CD4-positive, alpha-beta T cell treated with Interleukin-4 for 1 hour (primary cell): ENCODE measurements at places on chromosomes 2 and 18.

- DNase-seq = no peak
Measured at GRCh38 chr2:1051075-1051474, 100.4 kb downstream of the SNTG2 start.

DNA sequence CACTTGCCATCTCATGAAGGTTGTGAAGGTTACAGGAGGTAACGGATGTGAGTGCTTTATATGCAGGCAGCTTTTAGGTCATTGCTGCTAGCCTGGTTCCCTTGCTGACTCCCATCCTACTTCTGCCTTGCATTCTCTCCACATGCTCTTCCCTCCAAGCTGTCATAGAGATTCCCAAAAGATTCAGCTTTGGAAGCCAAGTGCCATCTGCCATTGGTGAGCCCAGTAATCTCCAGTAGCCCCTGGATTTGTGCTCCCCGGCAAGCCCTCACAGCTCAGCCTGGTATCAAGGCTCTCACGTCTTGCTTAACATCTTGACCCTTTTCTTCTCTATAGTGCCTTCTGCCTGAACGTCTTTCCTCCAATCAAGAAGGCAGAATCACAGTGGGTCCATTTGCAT, 61.6 kb downstream of the MYT1L start:
- DNase-seq = no peak

DNA sequence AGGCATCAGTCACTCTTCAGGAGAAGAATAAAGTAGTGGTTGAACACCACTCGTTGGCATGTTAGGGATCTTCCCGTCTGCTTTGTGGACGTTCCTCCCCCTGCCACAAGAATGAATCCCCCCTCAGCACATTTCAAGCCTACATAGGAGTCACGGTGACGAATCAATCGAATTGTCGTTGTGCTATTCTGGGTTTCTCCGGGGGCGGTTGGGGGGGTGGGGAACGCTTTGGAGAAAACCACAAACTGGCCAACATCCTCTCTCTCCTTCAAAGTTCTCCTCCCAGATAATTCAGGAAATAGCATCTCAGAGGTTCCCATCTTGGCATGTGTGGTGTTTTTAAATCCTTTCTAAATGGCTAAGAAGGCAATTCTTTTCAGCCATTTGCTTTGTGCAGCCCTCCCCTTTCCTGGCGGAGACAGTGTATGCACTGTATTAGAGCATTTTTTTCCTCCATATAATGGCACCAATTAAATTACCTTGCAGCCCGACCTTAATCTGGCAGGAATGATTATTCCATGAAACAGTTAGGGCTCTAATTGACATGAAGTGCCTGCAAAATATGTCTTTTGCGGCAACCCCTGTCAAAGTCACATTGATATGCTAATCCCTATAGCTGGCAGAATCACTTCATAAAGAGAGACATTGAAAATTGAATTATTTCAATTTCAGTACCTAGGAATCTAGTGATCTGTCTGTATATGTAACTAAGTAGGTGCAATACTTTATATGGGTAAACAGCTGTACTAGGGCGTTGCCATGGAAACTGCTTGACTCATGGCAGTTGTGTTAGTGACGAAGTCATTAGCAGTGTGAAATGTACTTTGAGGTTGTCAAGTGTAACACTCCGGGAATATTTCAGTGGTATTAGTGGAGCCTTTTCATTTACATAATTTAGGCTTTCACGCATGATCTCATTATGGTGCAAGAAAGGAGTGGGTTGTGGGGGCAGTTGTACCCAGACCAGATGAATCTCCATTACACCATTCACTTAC, 323.4 kb upstream of the SLC14A2 start:
- DNase-seq = no peak

DNA sequence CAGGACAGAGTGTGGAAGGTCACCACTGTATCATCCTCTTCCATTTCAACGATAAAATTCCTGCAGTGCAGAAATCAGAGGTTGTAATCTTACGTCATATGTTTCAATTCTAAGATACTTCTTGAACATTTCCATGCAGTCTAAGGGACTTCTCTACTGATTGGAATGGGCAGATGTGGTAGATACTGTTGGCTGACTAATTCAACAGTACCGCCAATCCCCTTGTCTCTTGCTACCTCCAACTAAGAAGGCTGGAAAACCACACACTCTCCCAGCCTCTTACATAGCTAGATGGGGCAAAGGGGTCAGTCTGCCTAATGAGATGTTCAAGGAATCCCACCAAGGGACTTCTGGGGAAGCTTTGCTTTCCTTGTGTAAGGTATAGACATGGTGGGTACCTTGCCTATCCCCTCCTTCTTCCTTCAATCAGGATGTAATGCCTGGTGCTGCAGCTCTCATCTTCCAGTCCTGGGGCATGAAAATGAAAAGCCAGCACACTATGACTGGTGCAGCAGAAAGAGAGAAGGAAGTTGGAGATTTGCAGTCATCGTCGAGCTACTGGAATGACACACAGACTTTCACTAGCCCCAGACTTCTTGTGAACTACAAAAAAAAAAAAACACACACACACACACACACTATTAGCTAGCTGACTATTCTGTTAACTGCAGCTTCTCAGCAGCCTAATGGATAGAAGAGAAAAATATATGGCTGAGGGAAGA, 84.1 kb downstream of the ALPK2 start:
- DNase-seq = peak; percentile 38

- peak; percentile 35 for DNase-seq
Measured at GRCh38 chr2:86622519-86623042, 1.1 kb downstream of the RNF103 start.

DNA sequence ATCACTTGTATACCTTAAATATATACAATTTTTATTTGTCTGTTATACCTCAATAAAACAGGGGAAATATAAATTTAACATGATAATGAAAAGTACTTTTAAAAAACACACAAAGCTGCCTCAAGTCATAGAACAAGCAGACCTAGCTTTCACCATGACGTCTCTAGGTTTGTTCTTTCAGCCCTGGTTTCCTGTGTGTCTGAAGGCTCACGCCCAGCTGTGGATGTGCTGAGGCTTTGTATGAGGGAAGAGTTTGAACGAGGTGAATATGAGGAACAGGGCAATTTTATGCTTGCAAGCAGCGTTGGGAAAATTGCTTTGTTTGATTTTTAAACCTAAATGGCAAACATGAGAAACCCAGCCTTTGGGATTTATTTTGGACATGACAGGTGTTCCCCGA, 15.3 kb downstream of the SH3RF3 start:
- DNase-seq = peak; percentile 39

DNA sequence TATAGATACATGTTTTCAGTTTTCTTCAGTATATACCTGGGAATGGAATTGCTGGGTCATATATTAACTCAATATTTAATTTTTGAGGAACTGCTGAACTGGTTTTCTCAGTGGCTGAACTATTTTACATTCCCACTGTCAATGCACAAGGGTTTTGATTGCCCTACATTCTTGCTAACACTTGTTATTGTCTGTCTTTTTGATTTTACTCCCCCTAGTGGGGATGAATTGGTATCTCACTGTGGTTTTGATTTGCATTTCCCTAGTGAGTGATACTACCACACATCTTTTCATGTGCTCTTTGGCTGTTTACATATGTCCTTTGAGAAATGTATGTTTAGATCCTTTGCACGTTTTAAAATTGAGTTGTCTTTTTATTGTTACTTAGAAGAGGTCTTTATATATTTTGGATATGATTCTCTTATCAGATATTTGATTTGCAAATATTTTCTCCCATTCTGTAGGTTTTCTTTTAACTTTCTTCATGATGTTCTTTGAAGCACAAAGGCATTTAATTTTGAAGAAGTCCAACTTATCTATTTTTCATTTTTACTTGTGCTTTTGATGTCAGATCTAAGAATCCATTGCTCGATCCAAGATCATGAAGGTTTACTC, 36.2 kb downstream of the ASB1 start:
- DNase-seq = peak; percentile 67

DNA sequence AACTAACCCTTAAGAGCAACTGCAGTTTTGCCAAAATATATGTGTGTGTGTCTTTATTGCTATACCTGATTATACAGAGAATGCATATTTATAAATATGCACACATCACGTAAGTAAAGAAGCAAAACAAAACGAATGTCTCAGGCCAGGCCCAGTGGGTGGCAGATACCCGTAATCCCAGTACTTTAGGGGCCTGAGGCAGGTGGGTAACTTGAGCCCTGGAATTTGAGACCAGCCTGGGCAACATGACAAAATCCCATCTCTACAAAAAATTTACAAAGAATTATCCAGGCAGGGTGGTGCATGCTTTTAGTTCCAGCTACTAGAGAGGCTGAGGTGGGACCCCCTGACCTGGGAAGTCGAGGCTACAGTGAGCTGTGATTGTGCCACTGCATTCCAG, 745.3 kb downstream of the SATB2 start:
- no peak for DNase-seq

DNA sequence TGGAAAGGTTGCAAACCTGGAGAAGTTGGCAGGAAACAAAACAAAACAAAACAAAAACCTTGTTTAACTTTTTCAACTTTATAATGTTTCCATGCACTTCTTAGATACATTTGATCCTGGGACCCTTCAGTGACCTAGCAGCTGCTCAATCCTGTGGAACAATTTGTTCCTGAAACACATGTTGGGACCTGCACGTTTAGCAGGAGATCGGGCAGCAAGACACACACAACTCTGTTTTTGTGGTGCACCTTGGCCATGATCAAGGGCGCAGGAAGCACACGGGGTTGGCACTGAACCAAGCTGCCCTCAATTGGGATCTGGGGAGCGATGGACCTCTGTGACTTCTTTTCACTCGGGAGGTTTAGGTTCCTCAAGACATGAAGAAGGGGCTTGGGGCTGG, 268.7 kb downstream of the LOXHD1 start:
- DNase-seq = no peak

DNA sequence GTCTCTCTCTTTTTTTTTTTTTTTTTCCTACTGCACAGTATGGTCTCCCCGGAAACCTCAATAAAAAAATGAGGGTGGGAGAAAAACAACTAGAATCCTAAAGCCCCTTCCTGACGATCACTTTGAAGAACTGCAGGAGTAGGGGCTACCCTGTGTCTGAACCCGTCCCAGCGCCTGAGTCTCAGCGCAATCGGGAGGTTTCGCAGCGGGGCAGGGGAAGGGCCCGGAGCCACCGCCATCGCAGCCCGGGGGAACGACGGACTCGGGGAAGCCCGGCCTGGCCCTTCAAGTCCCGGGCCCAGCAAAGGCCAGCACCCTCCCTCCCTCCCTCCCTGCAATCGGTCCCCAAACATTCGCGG, 411 bp downstream of the NARS1 start:
- DNase-seq = no peak
